SHP77 (cell line): ENCODE measurements at places on chromosomes 16 and 17.

DNA sequence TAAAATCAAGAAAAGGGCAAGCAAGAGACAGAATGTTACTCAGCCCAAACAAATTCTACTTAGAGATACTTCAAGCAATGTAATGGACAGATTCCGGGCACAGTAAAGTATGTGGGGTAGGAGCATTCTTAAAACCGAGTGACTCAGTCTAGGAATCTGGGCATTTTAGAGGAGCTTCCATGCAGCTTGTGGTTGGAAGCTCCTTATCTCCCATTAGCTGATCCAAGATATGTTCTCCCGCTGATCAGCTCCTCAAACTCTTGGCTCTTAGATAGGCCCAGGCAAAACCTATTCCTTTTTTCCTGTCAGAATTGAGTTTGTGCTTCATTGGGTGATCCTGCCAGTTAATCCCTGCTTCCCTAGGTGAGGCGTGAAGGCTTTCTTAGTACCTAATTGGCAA lies 303.3 kb downstream of the CEP112 start:
- DNase-seq: no peak

DNA sequence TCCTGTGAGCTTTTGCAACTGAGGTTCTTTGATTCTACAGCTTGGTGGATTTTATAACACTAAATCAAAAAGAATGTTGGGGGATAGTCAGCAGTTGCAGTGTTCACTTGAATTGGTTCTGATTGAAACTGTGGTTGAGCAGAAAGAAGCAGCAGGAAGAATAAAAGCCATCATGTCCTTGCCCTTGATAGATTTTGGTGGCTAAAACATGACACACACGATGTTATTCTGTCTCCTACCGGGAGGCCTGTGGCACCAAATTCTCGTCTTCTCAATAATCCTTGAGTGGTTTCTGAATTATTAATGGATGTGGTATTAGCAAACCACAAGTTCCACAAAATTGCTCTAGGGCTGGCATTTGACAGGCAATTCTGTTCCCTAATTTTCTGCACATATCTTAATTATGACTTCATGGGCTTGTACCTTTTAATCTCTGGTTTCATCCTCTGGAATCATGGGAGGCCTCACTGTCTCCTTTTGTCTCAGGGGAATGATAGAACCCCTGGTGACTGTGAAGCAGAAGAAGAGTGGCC lies 338.2 kb downstream of the SNX29 start:
- DNase-seq: no peak

GRCh38 chr17:27452828-27453227 lies 3.4 kb upstream of the KSR1 start:
- no peak for DNase-seq

GRCh38 chr16:24174957-24175356 lies 81.2 kb upstream of the CACNG3 start:
- no peak for DNase-seq

DNA sequence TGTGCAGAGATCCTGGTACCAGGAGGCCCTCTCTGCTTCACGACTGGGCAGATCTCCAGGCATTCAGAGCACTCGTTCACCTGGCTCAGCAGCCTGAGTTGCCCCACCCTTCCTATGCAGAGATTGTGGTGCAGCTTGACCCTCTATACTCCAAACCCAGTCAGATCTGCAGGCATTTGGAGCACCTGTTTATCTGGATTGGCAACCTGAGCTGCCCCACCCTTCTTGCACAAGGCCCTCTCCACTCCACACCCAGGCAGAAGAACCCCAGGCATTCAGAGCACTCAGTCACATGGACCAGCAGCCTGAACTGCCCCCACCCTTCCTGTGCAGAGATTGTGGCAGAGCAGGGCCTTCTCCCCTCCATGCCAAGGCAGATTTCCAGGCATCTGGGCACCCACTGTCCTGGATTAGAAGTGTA lies 88.4 kb upstream of the CDH5 start:
- no peak for DNase-seq

DNA sequence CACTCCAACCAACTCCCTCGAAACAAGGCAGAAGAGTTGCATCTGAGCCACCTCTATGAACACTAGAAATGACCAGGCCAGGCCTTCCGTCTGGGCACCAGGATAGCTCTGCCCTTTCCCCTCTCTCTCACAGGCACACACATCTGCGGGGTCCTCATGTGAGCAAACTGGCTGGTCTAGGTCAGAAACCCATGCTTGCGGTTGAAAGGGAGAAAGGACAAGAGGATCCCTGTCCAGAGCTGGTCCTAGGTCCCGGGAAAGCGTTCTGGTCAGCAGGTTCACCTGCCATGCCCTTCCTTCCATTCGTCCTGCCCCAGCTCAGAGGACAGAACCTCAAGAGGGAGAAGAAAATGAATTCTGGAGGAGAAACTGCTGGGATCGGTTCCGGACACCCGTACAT lies 2.7 kb downstream of the MNT start:
- DNase-seq: no peak

- peak; percentile 95 for DNase-seq
Measured at GRCh38 chr17:3558603-3559269, 1.1 kb upstream of the TRPV3 start.

DNA sequence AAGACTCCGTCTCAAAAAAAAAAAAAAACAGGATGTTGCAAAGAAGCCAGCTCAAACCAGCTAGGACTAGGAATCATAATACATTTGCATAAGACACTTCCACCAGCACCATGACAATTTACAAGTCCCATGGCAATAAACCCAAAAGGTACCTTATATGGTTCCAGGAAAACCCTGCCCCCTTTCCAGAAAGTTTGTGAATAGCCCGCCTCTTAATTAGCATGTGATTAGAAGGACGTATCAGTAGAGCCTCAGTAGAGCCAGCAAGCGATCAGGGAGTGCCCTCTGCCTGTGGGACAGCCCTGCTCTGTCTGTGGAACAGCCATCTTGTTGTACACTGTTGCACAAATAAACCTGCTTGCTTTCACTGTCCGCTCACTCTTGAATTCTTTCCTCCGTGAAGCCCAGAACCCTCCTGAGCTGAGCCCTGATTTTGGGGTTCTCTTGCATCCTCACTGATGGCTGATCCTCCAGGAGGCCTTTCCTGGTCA lies 14.0 kb downstream of the NUPR1 start:
- no peak for DNase-seq

DNA sequence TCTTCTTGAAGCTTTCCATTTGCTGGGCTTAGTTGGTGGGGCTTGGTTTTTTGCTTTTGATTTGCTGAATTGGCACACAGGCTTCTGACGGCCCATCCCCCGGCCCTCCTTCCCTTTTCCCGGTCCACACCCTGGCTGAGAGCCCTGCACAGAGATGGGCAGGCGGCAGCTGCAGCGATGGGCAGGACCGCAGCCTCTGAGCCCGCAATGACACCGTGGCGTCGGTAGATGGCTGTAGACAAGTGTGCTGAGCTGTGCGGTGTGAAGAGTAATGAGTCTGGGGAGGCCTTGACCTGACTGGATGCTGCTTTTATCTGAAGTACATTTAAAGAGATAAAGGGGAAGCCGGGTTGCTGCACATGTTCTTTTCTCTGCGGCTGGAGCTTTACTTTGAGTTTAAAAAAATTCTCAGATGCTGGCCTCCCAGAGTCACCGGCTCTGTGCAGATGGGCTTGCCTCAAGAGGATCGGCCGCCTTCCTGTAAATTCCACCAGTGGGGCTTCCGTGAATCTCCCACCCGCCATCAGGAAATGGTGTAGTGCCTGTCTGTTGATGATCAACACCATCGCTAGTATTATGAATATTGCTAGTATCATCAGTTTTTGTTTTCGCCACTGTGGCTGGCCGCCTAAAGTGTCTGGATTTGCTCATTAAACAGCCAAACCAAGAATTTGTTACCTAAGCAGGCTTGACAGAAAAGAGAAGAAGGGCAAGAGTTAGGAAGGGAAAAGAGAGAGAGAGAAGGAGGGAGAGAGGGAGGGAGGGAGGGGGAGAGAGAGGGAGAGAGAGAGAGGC lies 245.6 kb upstream of the RBFOX1 start:
- DNase-seq: peak; percentile 36

GRCh38 chr17:41131979-41132378 lies 8.0 kb upstream of the KRTAP4-12 start:
- no peak for DNase-seq

DNA sequence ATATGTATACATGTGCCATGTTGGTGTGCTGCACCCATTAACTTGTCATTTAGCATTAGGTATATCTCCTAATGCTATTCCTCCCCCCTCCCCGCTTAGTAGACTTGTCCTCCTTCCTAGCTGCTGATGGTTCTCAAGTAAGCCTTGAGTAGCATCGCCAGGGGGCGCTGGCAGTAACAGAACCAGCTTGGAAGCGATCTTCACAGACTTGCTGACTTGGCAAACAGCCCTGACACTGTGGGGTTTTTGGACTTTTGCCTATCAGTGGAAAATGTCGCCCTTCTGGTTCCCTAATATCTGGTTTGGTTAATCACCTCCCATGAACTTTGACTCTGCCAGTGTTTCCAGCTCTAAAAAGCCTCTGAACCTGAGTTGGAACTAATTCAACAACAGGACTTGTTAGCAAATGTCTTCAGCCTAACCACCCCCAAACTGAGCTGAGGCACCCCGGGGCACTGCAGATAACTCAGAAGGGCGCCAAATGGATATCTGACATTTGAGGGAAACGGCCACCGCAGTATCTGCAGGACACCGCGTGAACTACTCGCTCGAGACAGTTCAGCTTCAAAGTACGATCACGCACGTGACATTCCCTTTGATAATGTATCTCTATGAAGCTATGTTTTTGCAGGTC lies 15.4 kb upstream of the SPATA32 start:
- DNase-seq: peak; percentile 85

DNA sequence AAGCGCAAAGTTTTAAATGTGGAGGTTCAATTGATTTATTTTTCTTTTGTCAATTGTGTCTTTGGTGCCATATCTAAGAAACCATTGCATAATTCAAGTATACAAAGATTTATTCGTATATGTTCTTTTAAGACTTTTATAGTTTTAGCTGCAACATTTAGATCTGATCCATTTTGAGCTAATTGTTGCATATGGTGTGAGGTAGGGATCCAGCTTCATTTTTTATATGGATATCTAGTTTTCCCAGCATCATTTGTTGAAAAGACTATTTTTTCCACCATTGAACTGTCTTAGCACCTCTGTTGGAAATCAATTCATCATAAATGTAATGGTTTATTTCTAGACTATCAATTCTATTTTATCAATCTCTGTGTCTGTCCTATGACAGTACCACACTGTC lies 2.1 kb upstream of the CCR7 start:
- no peak for DNase-seq

DNA sequence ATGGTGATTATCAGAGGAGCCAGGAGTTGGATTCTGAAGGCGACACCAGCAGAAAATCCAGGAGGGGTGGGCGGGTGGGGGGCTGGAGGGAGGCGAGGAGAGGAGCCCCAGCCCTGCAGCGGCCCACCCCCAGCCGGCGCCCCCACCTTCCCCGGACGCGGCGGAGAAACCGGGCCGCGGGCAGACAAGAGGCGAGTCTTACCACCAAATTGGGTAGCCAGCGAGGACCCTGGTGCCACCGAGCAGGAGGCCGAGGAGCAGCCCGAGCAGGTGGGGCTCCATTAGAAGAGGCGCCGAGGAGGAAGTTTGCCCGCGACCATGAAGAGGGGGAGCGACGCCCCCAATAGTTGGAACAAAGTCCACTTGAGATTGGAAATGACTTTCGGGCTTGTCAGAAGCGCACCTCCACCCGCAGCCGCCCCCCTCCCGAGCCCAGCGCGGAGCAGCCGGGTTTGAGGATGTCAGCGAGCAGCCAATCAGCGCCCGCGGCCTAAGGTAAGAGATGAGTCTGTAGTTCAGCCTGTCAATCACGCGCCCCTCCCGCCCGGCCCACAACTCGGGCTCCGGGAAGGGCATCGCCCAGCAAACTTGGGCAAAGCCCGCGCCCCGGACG lies at the start of gene WNT3:
WNT3 (minus strand) TSS at position 377 of the 613 bp plus-strand sequence; CDS start at position 282, 95 bp downstream.
- DNase-seq: no peak

GRCh38 chr17:2950846-2951245 lies 112.6 kb downstream of the OR1D5 start:
- DNase-seq: no peak

- no peak for DNase-seq
Measured at GRCh38 chr17:58702045-58702476, 9.7 kb downstream of the RAD51C start.

GRCh38 chr17:62075308-62075815 lies 10.3 kb upstream of the MED13 start:
- no peak for DNase-seq

- no peak for DNase-seq
Measured at GRCh38 chr17:44389723-44390202, 314 bp upstream of the ITGA2B start.

- no peak for DNase-seq
Measured at GRCh38 chr16:57695680-57696069, 1.1 kb downstream of the DRC7 start.

- DNase-seq: no peak
Measured at GRCh38 chr17:83128306-83129240, 49.2 kb downstream of the METRNL start.

DNA sequence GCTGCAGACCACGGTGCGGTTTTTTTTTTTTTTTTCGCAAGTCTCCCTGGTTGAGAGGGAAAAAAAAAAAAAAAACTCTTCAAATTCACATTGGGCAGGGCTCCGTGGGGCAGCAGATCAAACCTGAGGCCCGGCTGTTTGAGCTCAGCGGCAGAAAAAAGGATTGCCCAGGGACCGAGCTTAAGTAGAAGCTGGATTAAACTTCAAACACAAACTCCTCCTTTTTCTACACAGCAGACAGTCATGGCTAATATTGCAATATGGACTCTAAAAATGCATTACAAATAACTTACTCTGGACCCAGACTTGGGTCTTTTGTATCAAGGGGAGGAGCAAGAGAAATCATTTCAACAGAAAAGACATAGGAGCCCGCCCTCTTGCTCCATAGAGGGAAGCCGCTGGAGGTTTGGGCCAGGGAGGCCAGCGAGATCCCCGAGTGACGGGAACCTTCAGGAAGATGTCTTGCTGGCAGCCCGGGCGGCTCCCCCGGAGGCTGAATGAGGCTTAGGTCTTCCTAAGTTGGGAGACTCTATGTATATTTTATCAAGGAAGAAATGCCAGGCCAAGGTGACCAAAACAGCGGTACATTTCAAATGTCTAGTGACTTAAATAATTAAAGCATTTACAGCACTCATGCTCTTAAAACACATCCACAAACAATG lies 167.7 kb downstream of the ZNF423 start:
- DNase-seq: no peak

GRCh38 chr17:70527364-70527888 lies 358.1 kb downstream of the KCNJ2 start:
- no peak for DNase-seq

DNA sequence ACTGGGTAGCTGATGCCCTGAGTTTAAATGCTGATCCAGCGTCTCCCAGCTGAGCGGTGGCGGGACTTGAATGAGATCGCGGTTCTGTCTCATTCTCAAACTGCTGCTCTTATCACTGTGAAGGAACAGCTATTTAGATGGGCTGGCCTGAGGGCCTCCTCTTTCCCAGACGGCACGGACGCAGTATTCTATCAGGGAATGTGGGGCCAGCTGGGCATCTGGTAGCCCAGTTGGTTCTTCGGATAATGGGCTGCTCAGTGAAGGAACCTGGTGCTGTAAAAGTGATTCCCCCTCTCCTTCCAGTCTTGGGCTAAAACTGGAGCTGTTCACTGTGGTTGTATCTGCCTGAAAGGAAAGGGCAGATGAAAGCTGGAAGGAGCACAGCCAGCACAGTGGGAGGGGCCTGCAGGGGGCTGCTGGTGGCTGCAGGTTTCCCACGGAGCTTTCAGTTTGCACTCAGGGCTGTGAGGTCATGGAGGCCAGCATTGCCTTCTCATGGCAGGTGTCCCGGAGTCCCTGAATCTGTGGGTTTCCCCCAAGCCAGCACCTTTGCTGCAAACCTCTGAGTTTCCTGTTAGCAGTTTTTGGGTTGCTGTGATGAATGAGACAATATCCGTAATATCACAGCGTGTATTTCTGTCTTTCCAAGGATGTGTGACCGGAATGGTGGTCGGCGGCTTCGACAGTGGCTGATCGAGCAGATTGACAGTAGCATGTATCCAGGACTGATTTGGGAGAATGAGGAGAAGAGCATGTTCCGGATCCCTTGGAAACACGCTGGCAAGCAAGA lies 3.6 kb downstream of the IRF8 start:
- no peak for DNase-seq
